Endothelial cell (in vitro differentiated cells): ENCODE measurements at places on chromosomes 4 and X.

DNA sequence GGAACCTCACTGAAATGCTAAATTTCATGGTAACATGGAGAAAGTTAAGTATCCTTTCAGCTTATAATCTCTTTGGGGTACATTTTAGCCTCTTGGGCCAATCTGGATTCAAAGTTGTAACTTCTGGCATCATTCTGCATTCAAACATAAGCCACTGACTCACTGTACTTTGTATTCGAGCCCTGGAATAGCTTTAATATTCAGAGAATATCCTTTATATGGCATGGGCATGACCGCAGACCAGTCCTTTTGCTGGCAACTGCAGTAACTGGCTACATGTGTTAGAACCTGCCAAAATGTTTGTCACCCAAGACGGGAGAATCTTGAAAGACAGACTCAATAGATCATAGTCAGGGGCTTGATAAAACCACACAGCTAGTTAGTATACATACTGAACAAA is 3.3 kb downstream of the GASK1B start:
- DNase-seq, result no peak

GRCh38 chr4:4950561-4951290 is 68.5 kb downstream of the CYTL1 start:
- no peak for DNase-seq

GRCh38 chr4:108149588-108150380 is 18.9 kb downstream of the LEF1 start:
- no peak for DNase-seq

DNA sequence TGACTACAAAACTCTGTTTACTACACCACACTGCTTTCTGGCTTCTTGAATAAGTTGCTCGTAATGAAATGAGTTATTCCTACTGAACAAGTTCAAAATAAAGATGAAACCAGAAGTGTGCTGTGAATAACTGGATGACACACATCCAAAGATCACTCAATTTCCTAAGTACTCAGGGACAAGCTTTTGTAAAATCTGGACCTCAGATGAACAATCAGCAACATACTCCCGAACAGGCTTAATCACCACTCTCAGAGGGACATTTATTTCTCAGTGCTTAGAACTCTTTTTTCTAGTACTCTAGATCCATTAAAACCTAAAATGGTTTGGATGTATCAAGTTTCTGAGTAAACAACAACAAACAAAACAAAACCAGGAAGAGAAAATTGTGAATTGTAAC is 61.5 kb upstream of the EXOC1L start:
- no peak for DNase-seq

GRCh38 chrX:36436361-36436760 is 516.8 kb downstream of the CFAP47 start:
- DNase-seq, result no peak

GRCh38 chr4:17662694-17663093 is 48.3 kb downstream of the MED28 start:
- DNase-seq, result no peak

- DNase-seq, result no peak
Observed at GRCh38 chr4:6647582-6648230, 7.2 kb downstream of the MRFAP1 start.

DNA sequence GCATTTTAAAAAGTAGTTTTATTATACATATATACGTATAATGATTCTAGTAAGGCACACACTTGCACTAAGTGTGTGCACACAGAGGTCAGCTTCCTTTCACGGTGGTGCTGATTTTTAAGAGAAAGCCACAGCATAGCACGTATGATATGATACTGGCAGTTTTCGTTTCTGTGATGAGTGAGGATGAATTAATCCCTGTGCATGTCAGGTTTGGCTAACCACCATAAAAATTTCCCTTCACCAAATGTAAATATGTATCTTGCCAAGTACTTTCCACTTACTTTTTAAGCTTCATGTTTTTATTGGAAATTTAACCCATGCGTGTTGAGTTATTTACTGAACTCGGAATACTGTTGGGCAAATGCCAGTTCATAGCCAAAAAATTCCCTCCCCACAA is 84.6 kb downstream of the SYNPO2 start:
- DNase-seq, result no peak

DNA sequence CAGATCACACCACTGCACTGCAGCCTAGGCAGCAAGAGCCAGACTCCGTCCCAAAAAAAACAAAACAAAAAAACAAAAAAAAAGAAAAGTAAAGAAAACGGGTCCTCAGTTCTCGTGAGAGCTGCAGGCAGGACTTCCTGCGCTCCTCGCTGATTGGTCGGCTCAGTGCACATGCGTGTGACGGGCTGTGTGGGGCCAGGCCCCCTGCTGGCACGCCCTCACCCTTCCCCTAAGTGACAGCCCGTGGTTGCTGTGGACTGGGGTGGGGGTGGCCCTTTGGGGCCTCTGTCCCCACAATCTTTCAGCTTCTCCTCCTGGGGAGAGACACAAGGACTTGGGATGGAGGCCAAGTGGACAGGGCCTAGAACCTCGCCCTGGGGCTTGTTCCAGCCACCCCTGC is at the start of gene FAM9B:
FAM9B (minus strand) TSS at position 139 of the 400 bp plus-strand sequence. CDS start 1,141 bp downstream, outside the sequence.
- DNase-seq, result no peak

DNA sequence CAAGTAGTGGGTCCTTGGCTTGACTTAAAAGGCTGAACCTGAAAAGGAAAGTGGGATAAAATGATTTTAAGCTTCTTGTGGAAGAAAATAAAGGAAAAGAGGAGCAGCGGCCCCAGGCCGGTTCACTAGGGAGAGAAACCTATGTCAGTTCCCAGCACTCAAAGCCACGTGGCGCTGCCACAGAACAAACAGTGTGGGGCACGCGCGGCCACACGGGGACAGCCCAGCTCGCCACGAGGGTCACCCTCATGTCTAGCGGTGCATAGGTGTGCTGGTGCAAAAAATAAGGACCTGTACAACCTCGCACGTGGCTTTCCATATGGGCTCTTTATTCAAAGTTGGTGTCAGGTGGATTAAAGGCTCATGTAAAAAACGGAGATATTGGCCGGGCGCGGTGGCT is 17.1 kb downstream of the MSANTD1 start:
- DNase-seq, result no peak

DNA sequence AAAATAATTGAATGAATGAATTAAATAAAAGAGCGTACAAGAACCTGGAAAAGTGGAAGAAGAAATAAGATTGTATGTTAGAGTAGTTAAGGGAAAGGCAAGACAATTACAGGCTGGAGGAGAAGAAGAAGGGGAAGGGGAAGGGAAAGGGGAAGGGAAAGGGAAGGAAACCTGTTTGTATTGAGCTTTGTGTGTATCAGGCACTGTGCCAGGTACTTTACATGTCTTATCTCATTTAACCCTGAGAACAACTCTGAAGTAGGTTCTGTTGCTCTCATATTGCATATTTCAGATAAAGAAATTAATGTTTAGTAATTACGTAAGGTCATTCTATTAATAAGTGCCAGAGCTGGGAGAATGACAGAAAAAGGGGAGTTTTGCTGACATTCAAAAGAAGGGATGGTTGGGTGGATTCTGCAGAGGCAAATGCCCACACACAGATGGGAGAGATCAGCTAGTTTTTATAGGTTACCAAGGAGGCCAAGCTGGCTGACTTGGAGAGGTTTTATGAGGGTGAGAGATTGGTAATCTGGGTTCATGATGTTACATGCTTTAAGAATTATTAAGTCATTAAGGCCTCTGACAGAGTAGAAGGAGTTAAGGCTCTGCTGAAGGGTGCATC is 92.3 kb upstream of the LCORL start:
- DNase-seq, result no peak

- no peak for DNase-seq
Observed at GRCh38 chr4:102959496-102959895, 60.0 kb downstream of the SLC9B1 start.

DNA sequence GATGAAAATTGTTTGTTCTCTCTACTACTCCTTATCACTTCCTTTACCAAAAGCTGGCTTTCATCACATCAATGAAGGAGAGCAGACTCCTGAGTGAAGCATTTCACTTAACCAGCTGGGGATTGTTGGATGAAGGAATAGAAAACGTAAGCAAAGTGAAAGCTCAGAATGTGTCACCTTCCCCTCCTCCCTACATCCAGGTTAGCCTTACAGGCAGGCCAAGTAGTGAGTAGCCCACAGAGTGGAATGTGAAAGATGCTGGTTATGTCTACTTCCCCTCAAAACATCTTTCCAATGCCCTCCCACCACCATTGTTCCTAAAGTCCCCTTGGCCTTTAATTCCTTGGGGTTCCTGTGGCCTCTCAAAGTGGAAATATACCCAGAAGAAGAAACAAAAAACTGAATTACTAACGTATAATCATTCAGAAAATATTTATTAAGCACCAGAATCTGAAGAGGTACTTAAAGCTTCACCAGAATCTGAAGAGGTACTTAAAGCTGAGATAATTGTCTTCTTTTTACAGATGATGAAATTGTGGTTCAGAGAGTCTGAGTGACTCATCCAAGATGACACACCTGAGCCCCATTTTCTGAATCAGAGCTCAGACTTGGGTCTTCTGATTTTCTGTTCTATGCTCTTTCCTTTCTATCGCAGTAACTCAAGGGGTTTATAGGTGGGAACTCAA is 6.5 kb downstream of the P2RY4 start:
- DNase-seq, result no peak

DNA sequence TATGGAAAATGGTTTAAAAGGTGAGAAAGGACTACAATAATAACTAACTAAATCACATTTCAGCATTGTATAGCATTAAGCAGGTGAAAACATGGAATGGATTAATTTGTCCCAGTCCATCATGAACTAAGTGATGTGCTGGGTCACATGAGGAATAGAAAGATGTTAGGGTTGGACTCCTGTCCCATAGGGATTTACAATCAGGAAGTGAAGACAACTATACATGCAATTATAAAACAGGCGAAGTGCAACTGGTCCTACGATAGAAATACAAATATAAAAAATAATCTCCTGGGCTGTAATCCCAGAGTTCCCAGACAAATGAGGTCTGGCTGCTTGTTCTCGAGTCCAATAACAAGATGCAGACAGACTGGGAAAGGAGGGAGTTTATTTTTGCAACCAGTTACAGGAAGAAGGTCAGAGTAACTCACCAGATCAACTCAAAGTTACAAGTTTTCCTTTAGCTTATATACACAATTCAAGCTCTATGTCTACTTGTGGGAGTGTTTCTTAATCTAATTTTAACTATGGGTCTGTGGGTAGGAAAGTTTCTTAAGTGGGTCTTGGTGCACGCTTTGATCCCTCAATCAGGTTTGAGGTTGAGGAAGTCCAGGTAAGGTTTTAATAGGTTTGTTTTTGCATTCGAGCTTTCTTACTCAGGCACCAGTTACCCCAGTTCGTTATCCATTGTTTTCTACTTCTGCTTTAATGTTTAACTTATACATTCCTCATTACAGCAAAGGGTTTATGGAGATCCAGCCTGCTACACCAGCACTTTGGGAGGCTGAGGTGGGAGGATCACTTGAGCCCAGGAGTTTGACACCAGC is 50.1 kb downstream of the IGFBP7 start:
- DNase-seq, result no peak

GRCh38 chr4:87268411-87268810 is 48.0 kb upstream of the KLHL8 start:
- DNase-seq, result no peak

- peak; percentile 65 for DNase-seq
Observed at GRCh38 chr4:113952452-113953029, 26.9 kb downstream of the ARSJ start.

DNA sequence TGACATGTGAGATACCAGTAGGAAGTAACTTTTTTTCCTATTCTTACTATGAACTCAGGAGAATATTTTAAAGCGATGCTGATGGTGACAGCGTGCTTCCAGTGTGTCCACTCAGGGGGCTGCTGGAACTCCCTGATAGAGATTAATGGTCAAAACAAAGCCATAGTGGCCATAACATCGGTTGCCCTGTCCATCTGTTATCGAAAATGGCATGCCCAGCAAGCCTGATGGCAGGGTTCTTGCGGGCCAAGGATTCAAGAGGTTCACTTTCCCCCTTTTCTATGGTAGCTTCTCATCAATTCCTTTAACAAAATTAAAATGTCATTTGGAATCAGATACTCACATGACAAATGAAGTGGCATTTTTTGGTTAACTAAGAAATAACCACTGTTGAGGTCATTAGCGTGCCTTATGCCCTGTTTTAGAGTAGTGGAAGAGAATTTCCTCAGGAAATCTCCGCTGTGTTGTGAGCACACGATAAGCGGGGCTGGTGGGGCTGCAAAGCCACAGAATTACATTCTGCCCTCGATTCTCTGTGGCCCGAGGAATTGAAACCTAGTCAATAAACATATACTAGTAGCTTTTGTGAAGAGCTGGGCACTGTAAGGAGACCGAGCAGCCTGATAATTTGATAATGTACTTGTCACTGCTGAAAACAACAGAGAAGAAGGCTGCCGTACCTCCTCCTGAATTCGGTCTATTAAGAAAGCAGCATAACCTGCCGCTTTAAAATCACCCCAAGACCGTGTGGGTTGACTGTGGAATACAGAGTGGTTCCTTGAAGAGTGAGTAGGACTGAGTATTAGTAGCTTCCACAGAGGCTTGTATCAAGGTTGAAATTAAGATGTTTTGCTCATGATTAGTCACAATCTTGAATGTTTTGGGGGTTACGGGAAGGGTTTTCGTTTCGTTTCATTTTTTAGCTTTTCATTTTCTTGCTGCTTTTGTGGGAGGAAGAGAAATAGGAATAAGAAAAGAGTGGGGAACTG is 46.7 kb downstream of the PTCHD1 start:
- no peak for DNase-seq

DNA sequence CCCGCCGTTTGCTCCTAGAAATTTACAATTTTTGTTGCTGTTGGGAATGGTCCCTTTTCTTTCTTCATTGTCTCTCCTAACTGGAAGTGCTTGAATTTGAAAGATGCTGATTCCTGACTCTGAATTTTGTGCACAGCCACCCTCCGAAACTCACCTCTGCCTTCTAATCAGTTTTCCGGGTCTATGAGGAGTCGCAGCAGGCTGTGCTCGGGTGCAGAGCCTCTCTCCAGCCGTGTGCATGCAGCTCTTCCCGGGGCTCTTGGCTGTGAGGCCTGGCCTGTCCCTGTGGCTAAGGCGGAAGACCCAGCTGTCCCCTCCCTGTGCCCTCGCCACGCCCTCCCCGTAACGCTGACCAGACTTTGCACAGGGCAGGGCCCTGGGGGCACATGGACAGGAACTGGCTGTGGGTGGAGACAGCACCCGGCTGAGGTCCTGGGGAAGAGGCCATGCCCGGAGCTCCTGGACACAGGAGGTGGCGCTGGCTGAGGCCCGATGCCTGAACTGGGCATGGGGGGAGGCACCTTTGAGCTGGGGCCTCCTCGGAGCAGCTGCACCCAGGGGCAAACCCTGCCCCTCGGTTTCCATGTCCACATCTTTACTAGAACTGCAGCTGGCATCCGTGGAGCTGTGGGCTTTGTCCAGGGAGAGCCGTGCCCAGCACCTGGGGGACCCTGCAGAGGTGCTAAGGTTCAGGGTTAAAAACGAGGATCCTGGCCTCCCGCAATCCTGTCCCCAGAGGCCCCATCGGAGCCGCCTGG is 32.6 kb upstream of the SPON2 start:
- DNase-seq, result peak; percentile 2

- DNase-seq, result no peak
Observed at GRCh38 chrX:1618689-1619088, 3.8 kb downstream of the ASMT start.

DNA sequence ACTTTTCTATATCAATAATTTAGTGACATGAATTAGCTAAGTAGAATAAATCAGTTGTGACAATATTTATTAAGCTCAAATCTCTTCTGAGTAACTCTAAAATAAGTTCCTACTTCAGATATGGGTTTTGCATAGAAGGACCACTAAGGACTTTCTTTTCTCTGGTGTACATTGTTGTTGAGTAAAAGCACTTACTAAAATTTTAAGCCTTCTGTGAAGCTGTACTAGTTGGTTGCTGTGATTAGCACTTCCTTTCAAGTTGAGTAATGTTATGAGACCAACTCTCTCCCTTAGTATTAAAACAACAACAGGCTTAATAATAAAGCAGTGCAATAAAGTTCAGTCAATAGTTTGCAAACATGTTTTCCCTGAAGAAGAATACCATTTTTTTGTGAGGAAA is 667.4 kb upstream of the NDST4 start:
- DNase-seq, result no peak

GRCh38 chrX:1591863-1592469 is 562 bp downstream of the AKAP17A start:
- no peak for DNase-seq
